ENCODE measurements at places on chromosomes 6 and 20. TPM values are rescaled to one million over a fixed set of nuclear protein-coding genes. Genes with fewer than 3 reads are reported as not detected.

DNA sequence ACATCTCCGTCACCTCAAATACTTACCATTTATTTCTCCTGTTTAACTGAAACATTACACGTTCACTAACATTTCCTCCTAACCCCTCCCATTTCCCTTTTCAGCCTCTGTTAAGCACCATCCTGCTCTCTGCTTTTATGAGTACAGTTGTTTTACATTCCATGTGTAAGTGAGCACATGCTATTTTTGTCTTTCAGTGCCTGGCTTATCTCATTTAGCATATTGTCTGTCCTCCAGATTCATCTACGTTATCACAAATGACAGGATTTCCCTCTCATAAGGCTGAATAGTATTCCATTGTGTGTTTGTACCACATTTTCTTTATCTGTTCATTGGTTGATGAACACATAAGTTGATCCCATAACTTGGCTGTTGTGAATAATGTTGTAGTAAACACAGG lies 22.7 kb downstream of the TAF11 start:
- peak; percentile 83 for DNase-seq

- DNase-seq = peak; percentile 55
Observed at GRCh38 chr6:97401533-97401932, 118.5 kb upstream of the MMS22L start.

DNA sequence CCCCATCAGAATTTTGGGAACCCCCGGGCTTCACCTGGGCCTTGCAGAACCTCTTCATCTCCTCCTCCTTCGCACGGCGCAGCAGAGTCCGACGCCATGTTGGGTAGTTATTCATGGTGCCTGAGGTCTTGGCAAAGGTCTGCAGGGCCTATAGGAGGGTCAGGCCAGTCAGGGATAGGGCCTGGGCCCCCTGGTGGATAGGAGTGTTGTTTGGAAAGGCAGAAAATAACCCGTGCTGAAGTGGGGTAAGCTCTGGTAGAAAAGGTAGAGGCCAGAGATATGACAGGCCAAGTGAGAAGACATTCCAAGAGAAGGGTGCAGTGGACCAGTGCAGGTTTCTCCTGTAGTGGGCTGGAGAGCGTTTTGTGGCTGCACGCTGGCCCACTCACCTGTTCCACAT lies 4.9 kb downstream of the SMPD2 start:
- no peak for DNase-seq

- DNase-seq = peak; percentile 12
Observed at GRCh38 chr6:63923139-63923739, 287.6 kb downstream of the PHF3 start.

DNA sequence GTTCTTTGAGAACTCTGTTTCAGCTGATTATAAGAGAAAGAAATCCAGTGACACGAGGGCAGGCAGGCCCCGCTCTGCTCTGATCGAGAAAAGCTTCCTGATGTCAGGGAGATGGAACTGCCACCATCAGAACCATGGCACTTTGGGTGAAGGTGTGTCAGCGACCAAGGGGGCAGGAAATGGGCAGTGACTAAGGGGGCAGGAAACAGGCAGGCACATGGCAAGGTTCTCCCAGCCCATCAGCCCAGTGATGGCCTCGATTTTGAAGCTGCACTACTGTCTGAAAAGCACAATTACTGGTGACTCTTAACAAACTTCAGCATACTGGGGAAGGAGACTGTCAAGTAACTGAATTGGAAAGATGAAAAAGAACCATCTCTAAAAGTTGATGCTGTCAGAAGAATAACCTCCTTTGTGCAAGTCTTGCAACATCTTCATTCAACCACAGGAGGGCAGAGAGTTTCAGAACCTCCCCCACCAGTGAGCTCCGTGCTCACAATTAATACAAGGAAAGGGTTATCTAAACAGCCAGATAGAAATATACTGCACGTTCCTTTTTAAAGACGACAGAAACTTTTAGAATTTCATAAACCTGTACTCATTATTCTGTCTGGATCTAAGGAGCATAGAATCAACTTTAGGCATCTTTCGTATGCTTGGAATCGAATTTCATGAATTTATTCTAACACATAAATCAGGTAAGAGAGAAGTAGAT lies 39.1 kb downstream of the TMX4 start:
- peak; percentile 20 for DNase-seq

DNA sequence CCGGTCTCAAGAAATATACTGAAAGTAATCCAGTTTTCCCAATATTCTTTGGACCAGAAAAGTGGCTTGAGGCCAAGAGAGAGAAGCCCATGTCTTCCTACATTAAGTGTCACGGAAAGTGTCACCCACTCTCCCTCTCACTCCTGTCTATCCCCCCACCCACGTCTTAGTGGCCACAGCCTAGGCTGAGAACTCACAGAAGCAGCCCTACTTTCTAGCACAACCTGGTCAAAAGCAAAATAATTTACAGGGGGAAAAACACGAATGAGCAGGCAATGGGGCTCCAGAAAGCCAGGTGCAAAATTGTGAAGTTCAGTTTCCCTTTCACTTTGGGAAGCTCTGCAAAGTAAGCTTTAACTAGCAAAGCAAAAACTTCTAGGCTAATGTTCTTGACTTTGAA lies 118.0 kb downstream of the OPRM1 start:
- DNase-seq = no peak

DNA sequence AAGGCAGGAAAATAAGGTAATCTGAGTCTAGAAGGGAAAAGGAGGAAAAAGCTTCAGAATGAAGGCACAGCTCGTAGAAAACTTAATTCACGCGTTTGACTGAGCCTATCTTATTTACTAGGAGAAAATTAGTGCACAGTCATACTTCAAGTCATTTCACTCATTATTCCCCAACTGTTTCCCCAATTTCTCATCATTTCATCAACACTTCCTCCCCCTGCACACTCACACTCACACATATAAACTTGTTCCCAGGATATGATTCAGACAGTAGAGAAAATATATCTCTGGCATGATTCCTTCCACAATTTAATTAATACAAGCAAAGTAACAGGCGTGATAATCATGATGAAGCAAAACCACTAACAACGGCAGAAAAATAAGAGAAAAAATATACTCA lies 94.5 kb upstream of the F13A1 start:
- no peak for DNase-seq

DNA sequence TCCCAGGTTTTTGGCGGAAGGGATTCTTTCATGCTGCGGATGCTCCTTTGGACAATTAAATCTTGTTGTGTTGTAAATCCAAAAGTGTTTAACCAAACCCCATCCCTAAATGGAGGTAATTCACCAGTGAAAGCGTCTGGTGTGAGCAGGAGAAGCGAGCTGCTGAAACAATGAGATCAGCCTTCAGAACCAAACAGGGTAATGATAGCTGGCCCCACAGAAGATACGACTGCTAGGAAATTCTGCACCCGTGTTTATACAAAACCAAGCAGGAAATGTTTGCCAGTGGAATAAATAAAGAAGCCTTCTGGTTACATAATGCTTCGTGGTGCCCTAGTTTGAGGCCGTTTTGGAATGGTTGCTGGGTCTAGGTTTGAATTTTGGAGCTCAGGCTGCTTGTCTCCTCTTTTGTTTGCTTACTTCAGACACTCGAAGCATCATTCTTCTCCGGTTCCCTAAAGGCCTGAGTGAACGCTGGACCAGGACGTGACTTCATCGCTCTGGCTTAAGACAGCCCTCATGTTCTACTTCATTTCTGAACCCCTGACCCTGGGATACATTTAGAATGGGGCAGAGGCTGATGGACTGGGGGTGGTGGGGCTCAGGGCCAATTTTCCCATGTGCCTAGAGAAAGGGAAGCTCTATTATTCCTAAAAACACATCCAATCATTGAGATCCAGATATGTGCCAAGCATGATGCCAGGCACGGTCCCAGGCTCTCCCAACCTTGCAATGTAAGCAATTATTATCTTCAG lies 61.6 kb upstream of the JAG1 start:
- no peak for DNase-seq

DNA sequence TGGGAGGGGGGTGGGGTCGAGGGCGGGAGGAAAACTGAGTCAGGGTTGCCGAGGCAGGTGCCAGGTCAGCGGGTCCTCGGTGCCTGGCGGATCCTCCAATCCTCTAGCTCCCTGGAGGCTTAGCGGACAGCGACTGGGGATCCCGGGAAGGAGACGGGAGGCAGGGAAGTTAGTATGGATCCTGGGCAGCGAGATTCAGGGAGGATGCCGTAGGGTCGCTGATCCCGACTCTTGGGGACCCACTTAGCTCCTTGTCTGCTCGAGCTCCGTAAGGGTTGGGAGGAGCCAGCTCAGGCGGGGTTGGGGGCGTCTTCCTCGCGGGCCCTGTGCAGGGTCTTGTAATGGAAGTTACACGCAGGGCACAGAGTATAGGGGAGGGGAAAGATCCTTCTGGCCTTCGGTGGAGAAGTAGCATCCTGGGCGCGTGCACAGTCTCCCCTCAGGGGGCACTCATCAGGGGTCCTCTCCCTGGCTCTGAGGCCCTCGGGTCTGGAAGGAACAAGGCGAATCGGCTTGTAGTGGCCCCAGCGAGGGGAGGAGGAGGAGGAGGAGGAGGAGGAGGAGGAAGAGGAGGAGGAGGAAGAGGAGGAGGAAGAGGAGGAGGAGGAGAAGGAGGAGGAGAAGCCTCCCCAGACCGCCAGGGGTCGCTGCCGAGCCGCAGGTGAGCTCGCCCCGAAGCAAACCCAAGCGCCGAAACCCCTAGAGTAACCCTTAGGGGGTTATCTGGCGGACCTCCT lies 6.4 kb upstream of the SLC12A5 start:
- no peak for DNase-seq

- peak; percentile 34 for DNase-seq
Observed at GRCh38 chr20:34190679-34191090, 50.5 kb upstream of the ASIP start.

GRCh38 chr20:51461306-51461705 lies 81.2 kb downstream of the NFATC2 start:
- DNase-seq = no peak

DNA sequence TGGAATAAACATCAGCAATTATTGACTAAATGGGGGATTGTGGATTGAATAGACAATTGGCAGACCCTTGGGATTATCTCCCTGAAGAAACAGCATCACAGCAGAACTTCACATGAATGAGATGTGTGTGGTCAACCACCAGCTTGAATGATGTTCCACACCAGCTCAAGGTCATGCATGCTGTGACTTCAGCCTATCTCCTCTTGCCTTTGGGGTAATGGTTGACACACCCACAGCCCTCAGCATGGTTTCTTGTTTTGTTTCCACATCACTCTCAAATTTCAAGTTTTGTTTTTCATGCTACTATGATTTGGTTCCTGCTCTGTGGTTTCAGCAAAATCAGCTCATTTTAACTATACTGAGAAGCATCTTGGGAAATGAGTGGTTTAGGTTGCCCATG lies 94.3 kb downstream of the PAK5 start:
- DNase-seq = no peak

GRCh38 chr6:33481192-33481591 lies 26.8 kb downstream of the ZBTB9 start:
- DNase-seq = no peak

DNA sequence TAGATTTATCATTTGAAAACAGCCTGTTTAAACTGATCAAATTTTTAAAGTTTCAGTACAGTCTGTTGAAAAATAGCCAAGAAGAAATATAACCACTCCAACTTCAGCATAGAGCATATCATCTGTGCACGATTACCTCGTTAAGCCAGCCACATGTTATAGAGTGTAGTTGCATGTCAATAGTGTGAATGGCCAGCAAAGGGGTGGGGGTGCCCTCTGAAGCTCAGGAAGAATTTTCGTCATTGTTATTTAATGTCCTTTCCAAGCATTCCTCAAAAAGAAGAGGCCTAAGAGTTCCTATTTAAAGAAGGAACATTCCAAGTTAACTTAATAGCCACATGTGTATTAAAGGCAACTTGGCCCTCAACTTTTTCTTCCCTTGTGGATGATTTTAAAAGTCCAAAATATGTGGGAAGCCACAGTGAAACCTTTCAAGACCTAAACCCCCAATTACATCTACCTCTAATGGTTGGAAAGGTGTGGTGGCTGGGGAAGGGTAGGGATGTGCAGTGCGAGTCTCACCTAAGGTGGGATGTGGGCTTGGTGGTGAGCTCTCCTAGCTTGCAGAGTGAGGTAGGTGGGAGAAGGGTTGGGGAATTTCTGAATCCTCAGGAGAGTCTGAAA lies 1.8 kb upstream of the CCN2 start:
- DNase-seq = no peak

- DNase-seq = no peak
Observed at GRCh38 chr6:125752773-125753172, 3.3 kb downstream of the HEY2 start.

DNA sequence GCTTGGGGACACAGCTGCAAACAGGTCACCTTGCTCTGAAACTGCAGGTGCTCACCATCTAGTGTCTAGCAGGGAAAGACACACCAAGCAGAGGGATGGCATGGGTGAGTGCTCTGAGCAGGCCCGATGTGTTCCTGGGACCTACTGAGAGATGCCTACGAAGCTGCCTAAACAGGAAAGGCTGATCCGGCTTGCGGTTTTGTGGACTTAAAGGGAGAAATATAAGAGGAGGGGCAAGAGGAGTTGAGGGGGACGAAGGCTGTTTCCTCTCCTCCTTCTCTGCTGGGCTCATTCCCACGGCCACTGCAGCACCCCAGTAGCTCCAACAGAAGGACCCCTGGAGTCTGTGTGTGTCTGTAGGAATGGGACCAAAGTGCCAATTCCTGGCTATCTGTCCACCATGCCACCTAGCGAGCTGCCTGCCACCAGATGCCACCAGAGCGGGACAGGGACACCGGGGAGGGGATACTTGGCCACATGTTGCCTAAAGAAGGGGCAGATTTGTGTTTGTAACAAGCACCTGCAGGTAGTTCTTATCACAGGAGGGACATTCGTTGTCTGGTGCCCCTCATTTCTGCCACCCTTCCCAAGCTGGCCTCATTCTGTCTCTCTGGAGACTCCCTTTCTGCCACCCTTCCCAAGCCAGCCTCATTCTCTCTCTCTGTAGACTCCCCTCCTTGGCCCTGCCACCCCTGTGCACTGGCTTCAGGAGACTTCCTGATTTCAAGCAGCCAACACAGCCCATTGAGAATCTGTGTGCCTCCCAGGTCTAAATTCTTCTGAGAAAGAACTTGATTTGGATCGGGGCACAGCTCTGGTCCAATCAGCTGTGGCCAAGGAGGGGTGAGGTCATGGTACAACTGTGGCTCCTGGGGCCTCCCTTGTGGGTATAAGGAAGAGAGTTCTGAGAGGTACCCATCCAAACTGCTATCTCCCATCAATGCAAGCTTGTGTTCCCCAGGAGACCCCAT lies 221.8 kb downstream of the ANKRD60 start:
- no peak for DNase-seq

- DNase-seq = no peak
Observed at GRCh38 chr20:21353236-21353635, 44.1 kb downstream of the NKX2-4 start.

- DNase-seq = no peak
Observed at GRCh38 chr6:137272403-137272802, 53.2 kb upstream of the IFNGR1 start.

DNA sequence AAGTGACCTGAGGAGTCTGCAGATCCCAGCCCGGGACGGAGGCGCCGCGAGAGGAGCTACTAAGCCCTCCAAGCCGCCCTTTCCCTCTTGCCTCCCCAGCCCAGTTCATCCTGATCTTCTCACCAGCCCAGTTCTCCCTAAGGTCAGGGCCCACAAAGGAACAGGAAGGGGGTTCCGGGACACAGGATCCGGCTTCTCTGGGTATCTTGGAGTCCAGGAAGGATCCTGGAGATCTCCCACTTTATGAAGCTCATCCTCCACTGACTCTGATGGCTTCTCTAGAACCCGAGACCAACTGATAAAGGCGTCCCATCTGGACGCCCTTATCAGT lies 36.9 kb upstream of the HLA-C start:
- no peak for DNase-seq

Gene TGM2
- total RNA-seq = 448 TPM

Gene COL11A2
- total RNA-seq = under 0.01 TPM

Gene OPN5
- total RNA-seq = not detected

Gene OTOR
- total RNA-seq = not detected

Gene MEI4
- total RNA-seq = not detected

Gene OOEP
- total RNA-seq = not detected

Gene PHACTR3
- not detected for total RNA-seq

Gene LY6G6C
- total RNA-seq = not detected

Gene RIPOR2
- total RNA-seq = not detected

Gene LRRN4
- 19.4 TPM for total RNA-seq

Data from glomerular endothelial cell (primary cell).